ENCODE measurements at places on chromosomes 16 and 17. TPM values are rescaled to one million over a fixed set of nuclear protein-coding genes. Genes with fewer than 3 reads are reported as not detected.

DNA sequence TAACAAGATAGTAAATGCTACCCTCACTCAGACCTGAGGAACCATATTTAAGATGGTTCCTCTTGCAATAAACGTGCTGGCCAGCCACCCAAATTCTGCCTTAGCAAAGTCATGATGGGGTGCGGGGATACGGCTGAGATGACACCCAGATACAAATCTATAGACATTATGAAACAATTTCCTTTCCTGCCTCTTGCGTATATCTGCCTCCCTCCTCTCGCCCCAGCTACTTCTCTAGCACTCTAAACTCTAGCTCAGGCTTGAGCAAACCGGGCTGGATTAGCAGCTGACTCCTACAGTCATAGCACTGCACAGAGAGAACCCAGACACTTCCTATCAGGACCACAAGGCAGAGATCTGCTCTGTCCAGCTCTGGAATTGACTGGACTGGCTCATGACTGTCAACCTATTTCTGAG, 22.3 kb downstream of the CD300LF start:
- DNase-seq, result no peak

DNA sequence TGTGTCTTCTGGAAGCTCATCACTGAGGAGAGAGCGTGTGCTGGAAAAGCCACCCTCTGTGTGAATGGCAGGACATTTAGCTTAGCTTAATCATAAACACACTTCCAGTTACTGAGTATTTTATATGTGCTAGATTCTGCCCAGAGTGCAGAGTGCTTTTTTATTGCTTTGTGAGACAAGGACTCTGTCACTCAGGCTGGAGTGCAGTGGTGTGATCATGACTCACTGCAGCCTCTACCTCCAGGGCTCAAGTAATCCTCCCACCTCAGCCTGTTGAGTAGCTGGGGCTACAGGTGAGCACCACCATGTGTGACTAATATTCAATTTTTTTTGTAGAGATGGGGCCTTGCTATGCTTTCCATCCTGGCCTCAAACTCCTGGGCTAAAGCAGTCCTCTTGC, 61.4 kb upstream of the IRX3 start:
- DNase-seq, result no peak

Gene TBC1D3C
- not detected for total RNA-seq

- no peak for DNase-seq
These were observed 2.6 kb upstream of the CCL22 start for GRCh38 chr16:57355898-57356414.

- no peak for DNase-seq
These were observed 46.1 kb downstream of the ZNRF1 start for GRCh38 chr16:75044800-75045361.

Gene TNP2
- not detected for total RNA-seq

Measured in K562 (cell line).